ENCODE measurements at places on chromosomes 3 and 15. TPM values are rescaled to one million over a fixed set of nuclear protein-coding genes. Genes with fewer than 3 reads are reported as not detected.

- no peak for DNase-seq
These were observed 6.8 kb upstream of the ZNF280D start for GRCh38 chr15:56739964-56740640.

DNA sequence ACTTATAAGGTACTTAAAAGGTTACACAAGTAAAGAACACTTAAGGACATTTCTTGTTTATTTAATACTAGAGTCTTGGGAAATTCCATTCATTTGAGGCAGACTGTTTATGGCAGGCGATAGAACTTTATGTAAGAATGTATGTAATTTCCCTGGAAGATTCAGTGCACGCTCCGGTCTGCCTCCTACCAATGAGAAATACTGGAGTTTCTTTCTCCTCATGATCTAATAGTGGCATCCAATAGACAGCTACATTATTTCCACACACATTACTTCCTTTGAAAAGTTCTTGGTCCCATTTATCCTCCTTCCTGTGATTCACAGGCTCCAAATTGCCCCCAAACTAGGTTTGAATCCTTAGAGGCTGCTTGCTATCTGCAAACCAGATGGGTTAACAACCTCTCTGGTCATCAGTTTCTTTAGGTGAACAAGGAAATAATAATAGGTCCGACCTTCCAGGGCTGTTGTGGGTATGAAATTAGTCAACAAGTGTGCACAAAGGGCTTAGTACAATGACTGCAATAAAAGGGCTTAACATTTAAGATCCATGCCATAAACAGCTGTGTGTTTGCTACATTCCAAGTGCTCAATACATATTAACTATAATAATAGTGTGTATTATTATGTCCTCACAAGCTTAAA is 30.7 kb downstream of the EIF4E3 start:
- no peak for DNase-seq

DNA sequence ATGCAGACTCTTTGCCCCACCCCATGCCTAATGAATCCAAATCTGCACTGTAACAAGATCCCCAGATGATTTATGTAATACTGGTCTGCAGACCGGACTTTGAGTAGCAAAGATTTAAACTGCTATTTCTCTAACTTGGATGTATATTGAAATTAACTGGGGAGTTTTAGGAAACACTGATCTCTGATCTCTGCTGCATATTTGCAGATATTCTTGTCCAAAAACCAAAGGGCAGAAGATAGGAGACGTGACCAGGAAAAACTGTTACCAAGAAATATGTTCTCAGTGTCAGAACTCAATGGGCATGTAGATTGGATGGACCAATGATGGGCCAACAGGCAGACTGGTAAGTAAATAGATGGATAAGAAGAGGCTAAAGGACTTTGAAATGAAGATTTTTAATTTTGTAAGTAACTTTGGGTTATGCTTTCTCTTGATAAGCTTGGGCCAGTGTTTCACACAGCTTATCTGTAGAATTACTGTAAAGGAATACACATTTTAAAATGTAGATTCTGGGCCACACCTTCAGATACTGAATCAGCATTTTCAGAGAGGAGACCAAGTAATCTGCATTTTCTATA is 64.5 kb upstream of the TP63 start:
- DNase-seq, result no peak

- no peak for DNase-seq
These were observed 5.8 kb upstream of the MANF start for GRCh38 chr3:51379301-51379700.

DNA sequence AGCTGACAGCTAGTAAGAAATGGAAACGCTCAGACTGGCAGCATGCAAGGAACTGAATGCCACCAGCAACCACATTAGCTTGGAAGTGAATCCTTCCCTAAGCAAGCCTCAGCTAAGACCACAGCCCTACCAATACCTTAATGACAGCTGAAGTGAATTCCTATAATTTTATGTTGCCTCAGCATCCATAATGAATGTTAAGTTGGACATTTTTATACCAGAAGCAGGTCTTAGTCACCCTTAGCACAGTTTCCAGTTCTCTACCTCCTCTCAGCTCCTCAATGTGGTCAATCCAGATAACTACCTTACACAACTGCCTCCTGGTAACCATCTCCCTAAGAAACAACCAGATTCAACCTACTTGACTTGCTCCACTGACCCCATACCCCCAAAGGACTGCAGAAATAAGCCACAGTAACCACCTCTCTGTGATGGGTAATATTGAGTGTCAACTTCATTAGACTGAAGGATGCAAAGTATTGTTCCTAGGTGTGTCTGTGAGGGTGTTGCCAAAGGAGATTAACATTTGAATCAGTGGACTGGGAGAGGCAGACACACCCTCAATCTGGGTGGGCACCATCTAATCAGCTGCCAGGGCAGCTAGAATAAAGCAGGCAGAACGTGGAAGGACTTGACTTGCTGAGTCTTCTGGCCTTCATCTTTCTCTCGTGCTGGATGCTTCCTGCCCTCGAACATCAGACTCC is 33.5 kb downstream of the NEDD4 start:
- no peak for DNase-seq

GRCh38 chr3:78881501-78881900 is 886.3 kb downstream of the ROBO1 start:
- no peak for DNase-seq

GRCh38 chr3:5437783-5438323 is 250.3 kb downstream of the EDEM1 start:
- DNase-seq, result no peak

GRCh38 chr3:152870027-152870426 is 35.1 kb downstream of the P2RY1 start:
- DNase-seq, result no peak

- no peak for DNase-seq
These were observed 352.0 kb upstream of the ADAMTS9 start for GRCh38 chr3:65039754-65040210.

- no peak for DNase-seq
These were observed 253.1 kb downstream of the CGGBP1 start for GRCh38 chr3:87805670-87806069.

GRCh38 chr3:149933858-149934257 is 36.8 kb downstream of the PFN2 start:
- DNase-seq, result no peak

- DNase-seq, result no peak
These were observed 35.5 kb downstream of the EOMES start for GRCh38 chr3:27686642-27687041.

- no peak for DNase-seq
These were observed 414.5 kb upstream of the MDFIC2 start for GRCh38 chr3:70726961-70727360.

DNA sequence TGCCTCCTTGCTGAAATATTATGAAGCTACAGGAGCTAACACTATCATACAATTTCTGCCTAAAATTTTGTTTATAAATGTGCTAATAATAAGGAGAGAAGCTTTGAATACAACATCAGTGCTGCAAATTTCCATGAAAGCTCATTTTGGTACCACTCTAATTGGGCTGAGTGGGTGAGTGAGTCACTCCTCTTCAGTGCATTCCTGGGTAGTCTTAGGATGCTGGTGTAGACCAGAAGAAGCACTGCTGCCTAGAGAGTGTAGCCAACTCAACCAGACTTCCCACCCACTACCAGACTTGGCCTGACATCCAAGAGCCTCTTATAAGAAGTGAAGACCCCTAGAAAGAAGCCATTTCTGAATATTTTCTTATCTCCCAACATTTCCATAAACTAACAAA is 32.5 kb upstream of the CCDC54 start:
- DNase-seq, result no peak

DNA sequence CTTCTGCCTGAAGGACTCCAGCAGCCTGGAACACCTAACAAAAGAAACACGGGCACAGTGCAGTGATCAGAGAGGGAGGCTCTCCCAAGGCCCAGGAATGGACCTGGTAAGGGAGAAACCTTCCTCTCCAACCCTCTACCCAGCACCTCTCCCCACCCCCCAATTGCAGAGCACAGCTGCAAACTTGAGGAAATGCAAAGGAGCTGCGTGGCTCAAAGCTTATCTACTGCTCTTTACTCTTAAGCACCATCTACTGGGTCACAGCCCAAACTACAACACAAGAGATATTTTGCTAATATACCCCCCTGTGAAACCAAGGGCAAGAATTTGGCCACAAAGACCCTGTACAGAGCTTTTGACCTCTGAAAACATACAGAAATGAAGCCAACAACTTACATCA is 328.3 kb downstream of the OXSM start:
- DNase-seq, result no peak

GRCh38 chr3:54120657-54121413 is 1.5 kb upstream of the CACNA2D3 start:
- DNase-seq, result no peak

- no peak for DNase-seq
These were observed 273.6 kb downstream of the CNTN4 start for GRCh38 chr3:2372306-2372705.

DNA sequence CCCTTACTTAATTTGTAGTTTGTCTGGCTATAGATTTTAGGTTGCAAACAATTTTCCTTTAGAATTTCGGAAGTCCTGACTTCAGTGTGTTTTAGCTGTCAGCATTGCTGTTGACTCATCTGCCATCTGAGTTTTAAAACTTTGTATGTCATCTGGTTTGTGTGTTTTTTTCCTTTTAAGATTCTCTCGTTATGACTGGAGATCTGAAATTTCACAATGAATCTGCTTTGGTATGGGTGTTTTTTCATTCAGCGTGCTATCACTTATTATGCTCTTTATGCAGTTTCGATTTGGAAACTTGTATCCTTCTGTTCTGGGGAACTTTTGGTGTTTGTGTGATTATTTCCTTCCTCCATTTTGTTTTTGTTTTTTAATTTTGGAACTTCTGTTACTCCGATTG is 53.7 kb upstream of the ZNF280D start:
- DNase-seq, result no peak

- DNase-seq, result no peak
These were observed 332.2 kb downstream of the LPP start for GRCh38 chr3:188486126-188486525.

DNA sequence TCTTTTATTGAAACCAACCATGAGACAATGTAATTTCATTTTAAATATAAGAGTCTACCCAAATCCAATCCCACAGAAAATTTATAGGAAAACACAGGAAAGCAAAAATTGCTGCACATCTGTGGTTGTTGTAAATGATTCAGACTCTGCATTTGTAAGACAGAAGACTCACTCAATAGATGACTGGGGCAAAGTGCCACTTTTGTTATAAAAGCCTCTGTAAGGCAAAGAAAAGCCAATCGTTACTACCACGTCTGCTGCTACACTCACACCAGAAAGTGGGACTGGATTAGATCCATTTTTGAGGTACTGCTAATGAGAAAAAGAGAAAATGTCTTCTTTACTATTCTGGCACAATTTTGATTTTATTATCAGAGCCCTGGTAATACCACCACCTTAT is 74.9 kb downstream of the SEMA6D start:
- DNase-seq, result no peak

- no peak for DNase-seq
These were observed 36.8 kb downstream of the TMEM40 start for GRCh38 chr3:12722226-12722625.

DNA sequence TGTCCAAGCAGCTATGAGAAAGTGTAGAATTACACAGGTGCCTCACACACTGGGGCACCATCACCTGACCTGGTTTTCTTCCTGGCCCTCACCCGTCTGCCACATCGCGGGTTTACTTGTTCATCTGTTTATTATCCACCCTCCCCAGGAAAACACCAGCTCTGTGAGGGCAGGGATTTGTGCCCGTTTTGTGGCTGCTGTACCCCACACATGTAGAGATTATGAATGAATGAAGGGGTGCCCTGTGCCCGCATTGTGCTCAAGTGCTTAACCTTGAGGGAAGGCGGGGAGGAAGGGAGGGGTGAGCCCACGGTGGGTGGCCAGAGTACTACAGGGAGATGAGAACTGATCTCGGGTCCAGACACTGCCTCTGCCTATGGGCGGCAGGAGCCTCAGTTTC is 108.4 kb downstream of the WNT7A start:
- no peak for DNase-seq

DNA sequence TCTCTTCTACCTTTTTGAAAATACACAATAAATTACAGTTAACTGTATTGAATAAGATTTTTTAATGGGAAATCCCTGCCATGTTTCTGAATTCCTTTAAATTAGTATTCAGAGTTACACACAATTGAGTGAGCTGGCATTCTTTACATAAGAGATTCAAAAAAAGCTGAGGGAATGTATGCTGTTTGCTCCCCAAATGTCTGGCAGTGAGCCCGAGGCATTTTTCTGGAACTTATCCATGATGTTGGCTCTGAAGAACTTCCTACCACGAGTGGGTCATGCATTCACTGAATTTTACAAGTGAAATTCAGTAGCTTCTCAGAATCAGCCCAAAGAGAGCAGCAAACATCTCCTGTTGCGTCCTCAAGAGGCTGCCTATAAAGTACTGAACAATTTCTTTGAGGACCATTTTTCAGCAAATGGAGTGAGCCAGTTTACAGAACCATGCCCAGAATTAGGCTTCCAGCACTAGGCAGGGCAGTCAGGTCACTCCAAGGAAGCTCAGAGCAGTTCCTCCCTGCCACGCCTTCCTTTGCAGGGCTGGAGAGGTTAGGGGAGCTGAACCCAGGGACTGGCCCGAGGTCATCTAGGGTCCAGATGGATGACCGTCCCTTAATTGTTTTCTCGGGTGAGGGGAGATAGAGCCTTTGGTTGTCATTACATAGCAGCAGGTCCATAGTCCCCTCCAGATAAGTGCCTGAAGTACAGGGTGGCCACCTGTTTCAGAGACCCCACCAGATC is 21.2 kb downstream of the GABRA5 start:
- no peak for DNase-seq

GRCh38 chr3:110243081-110243480 is 828.5 kb upstream of the NECTIN3 start:
- DNase-seq, result no peak

- no peak for DNase-seq
These were observed 214.1 kb downstream of the ZBBX start for GRCh38 chr3:167166012-167166411.

GRCh38 chr15:94294556-94294955 is 63.2 kb downstream of the MCTP2 start:
- no peak for DNase-seq

- no peak for DNase-seq
These were observed 93.9 kb upstream of the CCDC80 start for GRCh38 chr3:112734736-112735350.

DNA sequence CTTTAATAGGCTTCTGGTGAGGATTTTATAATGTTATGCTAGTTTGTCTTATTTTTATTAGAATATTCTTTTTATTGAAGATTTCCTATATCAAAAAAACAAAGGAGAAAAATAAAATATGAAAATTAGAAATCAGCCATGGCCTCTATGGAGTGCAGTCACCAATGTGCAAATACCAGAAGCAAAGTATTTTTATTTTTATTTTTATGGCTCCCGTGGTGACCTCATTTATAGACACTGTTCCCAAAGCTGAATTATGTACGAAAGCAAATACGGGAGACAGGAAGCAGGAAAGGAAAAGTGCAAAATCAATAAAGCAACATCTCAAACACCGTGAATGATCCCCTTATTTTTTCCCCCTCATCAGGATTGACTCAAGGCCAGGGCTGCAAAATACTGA is 35.1 kb downstream of the DAZL start:
- no peak for DNase-seq

GRCh38 chr15:61857169-61857829 is 202.9 kb downstream of the VPS13C start:
- no peak for DNase-seq

Gene SLC27A2
- polyA plus RNA-seq, result 66.1 TPM

Gene ADAMTS9
- polyA plus RNA-seq, result 111 TPM

Gene GOLGA6L9
- 5.3 TPM for polyA plus RNA-seq

Gene TNNC1
- polyA plus RNA-seq, result 8.1 TPM

Gene MAPKAPK3
- polyA plus RNA-seq, result 63.3 TPM

Gene CILP
- 4.4 TPM for polyA plus RNA-seq

Gene IQCH
- 8.6 TPM for polyA plus RNA-seq

Gene MAGI1
- 30.8 TPM for polyA plus RNA-seq

Gene RGMA
- polyA plus RNA-seq, result 13.8 TPM
